Stimulated activated CD8-positive, alpha-beta memory T cell treated with anti-CD3 and anti-CD28 coated beads, Interleukin-7, amount 100 ng/mL, for 24 hours (primary cell): ENCODE measurements at places on chromosomes 6 and 20.

GRCh38 chr6:107862383-107862782 is 38.3 kb upstream of the SCML4 start:
- no peak for DNase-seq

GRCh38 chr20:63833776-63834490 is 2.9 kb upstream of the ZBTB46 start:
- no peak for DNase-seq

DNA sequence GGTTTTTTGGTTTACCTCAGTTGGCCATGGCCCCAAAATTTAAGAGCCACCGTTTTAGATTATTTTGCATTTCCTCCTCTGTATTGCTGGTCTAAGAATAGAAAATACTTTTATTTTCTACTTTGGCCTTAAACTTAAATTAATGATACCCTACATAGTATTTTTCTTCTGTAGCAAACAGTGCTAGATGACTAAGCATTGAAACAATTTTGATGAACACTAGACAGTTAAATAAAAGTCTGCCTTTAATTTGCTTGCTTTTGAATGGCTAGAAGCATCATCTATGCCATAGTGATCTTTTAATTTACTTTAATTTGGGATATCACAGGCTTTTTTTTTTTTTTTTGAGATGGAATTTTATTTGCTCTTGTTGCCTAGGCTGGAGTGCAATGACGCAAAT is 106.4 kb downstream of the CD109 start:
- no peak for DNase-seq

GRCh38 chr20:32113591-32114260 is 4.2 kb downstream of the TM9SF4 start:
- no peak for DNase-seq

DNA sequence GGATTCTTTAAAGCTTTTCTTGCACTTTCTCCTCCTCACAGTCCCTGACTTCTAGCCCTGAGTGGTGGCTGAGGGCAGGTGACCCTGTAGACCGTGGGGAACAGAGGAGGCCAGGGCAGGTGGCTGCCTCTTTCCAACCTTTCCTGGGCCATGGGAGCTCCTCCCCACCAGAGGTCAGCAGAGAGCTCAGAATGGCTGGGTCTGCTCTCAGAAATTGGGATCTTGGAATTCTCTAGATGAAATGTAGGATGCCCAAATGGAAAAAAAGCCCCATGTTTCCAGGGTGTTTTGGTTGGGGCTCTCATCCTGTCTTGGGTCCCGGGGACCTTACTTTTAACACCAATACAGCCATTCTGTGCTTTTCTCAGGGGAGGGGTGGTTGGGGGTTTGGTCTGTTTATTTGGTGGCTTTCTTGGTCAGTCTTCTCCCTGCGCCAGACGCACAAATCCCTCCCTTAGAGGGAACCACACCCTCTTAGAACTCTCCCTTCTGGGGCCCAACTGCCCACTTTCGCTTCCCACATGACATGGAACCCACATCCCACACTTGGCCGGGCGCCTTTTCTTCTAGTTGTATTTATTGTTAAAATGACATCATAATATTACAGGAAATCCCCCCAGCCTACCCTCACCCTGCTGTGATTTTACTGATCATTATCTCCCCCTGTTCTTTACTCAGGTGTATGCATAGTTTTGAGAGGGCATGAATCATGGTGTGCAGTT is 17.9 kb downstream of the GNAS start:
- no peak for DNase-seq

GRCh38 chr6:165661664-165662025 is 1.4 kb downstream of the PDE10A start:
- DNase-seq: no peak

DNA sequence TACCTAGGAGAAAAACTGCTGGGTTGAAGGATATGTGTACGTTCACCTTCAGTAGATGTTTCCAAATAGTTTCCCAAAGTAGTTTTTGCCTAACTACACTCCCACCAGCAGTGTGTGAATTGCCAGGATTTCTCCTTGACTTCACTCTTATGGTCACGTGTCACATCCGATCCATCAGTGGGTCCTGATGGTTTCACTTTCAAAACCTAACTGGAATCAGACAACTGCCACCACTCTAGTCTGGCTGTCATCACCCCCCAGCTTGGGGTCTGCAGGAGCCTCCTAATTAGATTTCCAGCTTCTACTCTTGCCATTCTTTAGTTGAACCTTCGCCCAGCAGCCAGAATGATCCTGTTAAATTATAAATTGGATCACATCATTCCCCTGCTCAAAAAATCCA is 8.5 kb upstream of the SLC12A5 start:
- DNase-seq: no peak

DNA sequence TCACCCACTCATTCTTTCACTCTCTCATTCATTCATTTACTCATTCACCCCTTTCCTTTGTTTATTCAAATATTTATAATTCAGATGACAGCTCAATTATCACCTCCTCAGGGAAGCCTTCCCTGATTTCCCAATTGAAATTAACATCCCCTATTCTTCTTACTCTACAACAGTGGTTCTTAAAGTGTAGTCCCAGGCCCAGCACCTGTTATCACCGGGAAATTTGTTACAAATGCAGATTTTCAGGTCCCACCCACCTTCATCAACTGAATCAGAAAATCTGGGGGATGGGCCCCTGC is 30.3 kb downstream of the KIAA1755 start:
- DNase-seq: no peak

- no peak for DNase-seq
These were observed 1.5 kb downstream of the VARS2 start for GRCh38 chr6:30915591-30915946.

DNA sequence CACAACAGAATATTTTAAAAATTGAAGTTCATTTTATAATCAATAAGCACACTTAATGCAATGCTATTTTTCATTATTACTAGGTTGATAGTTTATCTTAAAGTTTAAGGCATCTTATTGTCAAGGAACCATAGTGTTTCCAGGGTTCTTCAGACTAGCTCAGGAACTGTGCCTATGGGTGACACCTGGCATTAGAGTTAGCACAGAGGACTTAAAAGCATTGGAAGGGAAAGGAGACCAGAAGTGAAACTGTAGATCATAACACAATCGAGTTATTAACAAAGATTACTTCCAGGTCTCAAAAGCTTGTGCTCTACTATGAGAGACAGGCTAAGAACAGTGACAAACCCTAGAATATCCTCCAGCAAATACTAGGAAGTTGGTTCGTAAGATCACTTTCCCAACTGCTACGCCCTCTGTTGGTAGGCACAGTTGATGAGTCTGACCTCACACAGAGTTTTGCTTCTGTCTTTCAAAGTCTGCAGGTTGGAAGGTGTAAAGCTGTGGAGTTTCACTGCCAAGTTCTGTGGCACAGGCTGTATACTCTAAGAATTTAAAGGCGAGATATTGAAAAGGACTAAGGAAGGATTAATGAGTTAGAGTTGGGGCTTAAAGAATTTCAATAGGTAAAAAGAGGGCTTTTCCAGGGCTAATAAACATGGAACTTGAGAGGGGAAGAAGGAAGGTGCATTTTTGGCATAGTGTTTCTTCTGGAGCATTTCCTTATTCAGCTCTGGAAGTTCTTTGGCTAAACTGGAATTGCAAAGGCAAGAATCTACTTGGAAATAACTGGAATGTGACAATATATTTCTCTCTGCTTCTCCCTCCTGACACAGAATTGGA is 531.3 kb upstream of the JAG1 start:
- DNase-seq: no peak

DNA sequence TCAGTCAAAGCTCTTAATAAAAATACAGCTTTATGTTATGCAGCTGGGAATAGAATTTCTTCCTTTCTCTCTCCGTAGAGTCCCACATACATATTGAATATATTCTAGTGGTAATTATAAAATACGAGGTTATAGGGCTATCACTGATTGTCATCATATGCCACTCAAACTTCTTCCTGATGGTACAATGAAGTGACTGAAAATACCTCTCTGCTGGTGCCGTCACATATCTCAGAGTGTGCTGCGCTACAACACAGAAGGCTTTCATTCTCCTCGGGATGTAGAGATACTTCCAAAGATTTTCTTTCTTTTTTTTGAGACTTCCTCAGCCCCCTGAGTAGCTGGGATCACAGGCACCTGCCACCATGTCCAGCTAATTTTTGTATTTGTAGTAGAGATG is 249.9 kb downstream of the BTBD9 start:
- DNase-seq: no peak

- DNase-seq: no peak
These were observed 636.9 kb downstream of the QKI start for GRCh38 chr6:164051427-164051826.

DNA sequence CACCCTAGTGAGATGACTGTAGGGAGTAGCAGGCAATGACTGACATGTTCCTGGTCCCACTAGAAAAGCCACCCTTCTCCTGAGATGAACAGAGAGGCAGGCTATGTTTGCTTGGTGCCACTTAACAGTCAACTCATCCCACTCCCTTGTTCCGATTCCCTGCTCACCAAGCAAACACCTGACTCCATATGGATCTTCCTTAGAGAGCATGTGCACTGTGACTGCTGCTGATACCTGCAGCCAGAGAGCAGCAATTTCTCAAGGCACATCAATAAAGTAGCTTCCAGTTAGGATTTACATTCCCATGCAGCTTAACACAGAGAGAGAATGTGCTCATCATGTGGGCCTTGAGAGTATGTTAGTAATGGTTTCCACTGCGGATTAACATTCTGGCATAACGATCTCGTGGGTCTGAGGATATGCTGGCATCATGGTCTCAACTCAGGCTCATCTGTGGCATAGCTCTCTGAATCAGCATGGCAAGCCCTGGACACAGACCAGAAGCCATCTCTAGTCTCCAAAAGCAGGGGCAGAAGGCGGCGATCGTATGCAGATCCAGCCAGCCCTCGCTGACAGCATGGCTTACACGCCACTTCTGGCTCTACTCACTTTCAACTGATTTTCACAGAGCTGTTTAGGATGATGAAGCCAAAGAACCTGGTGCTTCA is 43.9 kb downstream of the ATXN1 start:
- no peak for DNase-seq

GRCh38 chr6:6884916-6885315 is 222.8 kb upstream of the RREB1 start:
- DNase-seq: no peak

GRCh38 chr6:34200340-34200971 is 36.2 kb upstream of the HMGA1 start:
- no peak for DNase-seq

DNA sequence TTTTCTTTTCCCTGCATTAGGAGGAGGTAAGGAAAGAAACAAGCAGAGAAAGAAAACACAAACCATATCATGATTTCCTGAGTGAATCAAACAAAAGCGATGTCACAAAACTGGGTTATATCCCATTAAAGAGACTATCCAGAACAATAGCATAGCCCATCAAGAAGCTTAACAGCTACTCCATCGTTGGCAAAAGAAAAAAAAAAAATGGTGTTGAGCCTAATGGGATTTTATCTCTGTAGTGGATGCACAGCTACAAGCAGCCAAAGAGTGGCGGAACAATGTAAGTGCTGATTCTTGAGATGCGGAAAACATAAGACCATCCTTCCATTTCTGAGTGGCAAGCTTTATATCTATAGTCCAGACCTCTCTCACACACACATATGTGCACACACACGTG is 106.2 kb upstream of the NRSN1 start:
- DNase-seq: no peak

- DNase-seq: no peak
These were observed 57.7 kb downstream of the OGFRL1 start for GRCh38 chr6:71346334-71346694.

DNA sequence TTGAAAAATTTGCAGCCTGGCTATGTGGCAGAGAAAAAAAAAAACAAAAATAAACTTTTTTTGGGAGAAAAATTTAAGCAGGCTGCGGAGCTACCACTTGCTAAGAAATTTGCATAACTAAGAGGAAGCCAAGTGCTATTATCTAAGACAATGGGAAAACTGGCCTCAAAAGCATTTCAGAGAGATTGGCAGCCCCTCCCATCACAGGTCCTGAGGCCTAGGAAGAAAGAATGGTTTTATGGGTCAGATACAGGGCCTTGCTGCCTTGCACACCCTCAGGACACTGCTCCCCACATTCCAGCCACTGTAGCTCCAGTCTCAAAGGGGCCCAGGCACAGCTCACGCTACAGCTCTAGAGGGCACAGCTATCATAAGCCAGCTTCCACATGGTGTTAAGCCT is 777.9 kb downstream of the TENT5A start:
- no peak for DNase-seq

GRCh38 chr6:110041126-110041525 is 63.0 kb downstream of the GPR6 start:
- no peak for DNase-seq

GRCh38 chr20:34582911-34583310 is 24.4 kb downstream of the MAP1LC3A start:
- DNase-seq: no peak

DNA sequence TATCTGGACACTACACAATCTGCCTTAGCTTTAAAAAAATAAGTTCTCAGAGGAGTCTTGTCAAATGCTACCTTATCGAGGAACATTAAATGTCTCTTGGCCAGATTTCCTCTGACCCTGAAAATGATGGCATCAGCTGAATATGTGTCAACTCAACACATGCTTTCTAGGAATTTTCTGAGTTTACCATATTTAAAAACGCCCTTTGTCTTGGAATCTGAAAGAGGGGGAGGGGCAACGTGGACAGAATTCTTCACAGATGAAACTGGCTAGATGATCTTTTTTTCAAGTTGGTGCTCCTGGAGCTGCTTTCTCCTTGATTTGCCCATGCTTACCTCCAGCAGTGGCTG is 5.1 kb downstream of the SOX4 start:
- DNase-seq: no peak

- no peak for DNase-seq
These were observed 37.4 kb downstream of the CITED2 start for GRCh38 chr6:139337001-139337400.

DNA sequence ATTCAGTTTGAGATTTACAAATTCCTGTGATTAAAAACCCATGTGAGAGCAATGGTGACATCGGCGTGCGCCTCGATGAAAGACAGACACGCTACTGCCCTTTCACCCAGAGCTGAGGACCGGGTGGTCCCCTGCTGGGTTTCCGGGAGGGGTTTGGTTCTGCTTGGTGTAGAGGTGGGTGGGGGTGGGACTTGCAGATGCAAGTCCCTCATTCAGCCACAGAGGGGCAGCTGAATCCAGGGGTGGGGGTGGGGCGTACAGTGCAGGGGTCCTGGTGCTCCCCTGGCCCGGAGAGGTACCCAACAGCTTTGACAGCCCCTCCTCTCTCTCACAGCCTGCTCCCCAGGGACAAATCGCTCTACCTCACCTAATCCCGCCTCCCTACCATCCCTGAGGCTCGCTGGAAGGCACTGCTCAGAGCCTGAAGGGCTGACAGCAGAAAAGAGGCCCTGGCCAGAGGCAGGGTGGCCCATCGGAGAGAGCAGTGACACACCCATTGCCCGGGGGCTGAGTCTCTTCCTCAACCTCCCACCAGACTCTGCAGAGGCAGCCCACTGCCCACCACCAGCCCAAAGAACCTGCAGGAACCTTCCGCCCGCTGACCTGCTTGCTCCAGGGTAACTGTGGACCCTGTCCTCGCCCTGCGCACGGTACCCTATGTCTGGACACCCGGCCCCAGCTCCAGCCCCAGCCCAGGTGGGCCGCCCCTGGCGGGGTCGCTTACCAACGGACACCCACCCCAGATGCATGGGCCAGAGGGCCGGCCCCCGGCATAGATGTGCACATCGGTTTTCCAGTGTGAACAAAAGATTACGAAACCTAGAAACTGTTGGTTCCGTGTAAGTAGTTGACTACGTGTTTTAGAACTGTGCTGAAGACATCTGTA is 118.4 kb downstream of the JPH2 start:
- DNase-seq: no peak
